ENCODE measurements at places on chromosomes 5 and 9.

DNA sequence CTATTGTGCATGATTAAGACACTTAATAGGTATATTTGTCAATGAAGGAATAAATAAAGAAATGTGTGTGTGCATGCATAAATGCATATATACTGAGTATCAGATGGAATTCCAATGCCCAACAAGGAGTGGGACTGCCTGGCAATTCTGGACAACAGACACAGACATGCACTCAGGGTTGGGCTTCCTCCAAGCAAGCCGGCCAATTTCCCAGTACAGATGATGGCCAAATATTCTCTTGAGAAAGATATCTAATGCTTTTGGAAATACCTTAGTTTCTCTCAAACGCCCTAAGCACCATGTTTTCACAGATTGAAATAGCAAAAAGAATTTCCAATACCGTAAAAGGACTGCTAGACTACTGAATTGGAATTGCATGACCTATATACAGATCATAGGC is 11.1 kb downstream of the FTMT start:
- no peak for DNase-seq

- no peak for DNase-seq
These were observed 26.8 kb downstream of the CEP78 start for GRCh38 chr9:78262655-78263054.

DNA sequence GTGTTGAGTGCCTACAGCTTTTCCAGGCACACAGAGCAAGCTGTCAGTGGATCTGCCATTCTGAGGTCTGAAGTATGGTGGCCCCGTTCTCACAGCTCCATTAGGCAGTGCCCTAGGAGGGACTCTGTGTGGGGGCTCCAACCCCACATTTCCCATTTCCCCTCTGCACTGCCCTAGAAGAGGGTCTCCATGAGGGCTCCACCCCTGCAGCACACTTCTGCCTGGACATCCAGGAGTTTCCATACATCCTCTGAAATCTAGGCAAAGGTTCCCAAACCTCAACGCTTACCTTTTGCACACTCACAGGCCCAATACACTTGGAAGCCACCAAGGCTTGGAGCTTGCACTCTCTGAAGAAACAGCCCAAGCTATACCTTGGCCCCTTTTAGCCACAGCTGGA is 131.3 kb downstream of the DEPDC1B start:
- no peak for DNase-seq

- DNase-seq, result no peak
These were observed 135.1 kb downstream of the PAPPA start for GRCh38 chr9:116288658-116289057.

DNA sequence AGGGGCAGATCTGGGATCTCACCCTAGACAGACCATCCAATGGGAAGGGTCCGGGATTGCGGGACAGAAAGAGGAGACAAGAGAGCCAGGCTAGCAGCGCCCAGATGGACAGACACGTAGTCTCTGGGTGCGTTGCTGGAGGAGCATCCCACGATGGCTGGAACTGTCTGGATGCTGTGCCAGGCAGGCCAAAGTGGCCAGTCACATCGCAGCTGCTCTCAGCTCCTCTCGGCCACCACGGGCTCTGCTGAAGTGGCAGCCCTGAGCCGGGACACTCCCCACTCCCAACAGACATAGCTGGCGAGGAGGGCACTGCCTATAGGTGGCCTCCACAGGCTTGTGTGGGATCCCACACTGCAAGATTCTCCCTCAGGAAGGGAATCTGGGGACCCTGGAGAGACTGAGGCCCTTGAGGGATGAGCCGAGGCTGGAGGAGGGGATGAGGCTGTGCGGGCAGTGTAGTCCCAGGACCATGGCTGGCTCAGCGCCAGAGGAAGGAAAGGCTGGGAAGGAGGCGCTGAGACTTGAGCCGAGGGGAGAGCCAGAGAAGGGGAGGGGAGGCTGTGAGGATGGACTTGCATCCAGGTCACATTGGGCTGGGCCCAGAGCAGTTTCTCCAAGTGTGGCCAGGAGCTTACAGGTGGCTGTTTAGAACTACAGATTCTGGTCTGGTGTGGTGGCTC is 10.3 kb upstream of the WDR5 start:
- no peak for DNase-seq

- DNase-seq, result no peak
These were observed 22.5 kb downstream of the MUSK start for GRCh38 chr9:110691002-110691549.

DNA sequence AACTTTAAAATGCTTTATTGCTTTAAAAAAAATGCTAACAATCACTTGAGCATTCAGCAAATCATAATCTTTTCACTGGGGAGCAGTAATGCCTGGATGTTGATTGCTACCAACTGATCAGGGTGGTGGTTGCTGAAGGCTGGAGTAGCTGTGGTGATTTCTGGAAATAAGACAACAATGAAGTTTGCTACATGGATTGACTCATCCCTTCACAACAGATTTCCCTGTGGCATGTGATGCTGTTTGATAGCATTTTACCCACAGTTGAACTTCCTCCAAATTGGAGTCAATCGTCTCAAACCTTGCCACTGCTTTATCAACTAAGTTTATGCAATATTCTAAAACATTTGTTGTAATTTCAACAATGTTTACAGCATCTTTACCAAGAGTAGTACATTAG is 83.3 kb downstream of the MLLT3 start:
- no peak for DNase-seq

DNA sequence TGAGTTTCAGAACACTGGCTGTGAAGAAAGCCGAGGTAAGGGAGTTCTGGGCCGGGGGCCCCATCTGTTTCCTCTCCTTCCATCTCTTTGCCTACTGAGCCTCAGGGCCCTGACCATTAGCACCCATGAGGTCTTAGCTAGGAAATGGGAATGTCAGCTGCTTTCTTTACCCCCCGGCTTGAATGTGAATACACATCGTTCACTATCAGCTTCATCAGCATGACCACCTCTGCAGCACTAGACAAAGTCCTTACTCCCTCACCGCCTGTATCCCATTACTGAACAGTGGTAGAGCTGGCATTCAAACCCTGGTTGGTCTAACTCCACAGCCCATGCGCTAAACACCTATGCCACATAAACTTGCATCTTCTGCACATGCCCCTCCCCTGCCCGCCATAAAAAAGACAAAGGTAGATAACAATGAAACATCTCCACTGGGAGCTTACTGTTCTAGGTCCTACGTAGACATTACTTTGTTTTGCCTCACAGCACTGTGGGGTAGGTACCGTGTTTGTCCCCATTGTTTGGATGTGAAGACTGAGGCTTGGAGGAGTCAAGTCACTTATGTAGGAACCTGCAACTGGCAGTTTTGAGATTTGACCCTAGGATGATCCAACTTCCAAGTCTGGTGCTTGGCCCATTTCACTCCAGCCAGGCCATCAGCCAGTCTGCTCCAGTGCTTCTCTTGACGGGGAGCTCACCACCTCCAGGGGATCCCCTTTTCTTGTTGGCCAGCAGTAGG is 93.3 kb downstream of the AMBP start:
- no peak for DNase-seq

DNA sequence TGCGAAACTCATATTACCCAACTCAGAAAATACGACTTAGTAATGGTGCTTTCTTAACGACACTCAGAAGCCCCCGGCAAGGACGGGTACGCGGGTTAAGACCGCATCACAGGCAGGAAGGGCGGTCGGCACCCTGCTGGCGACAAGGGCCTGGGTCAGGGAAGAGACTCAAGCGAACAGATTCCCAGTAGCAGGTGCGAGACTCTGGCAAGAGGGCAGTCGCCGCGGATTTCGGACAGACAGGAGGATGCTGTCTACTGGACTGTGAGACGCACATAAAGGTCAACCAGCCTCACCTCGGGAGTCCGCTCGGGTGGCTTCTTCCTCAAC is 398 bp downstream of the RAPGEF6 start:
- no peak for DNase-seq

- DNase-seq, result no peak
These were observed 28.4 kb downstream of the SV2C start for GRCh38 chr5:76111477-76112174.
